ENCODE measurements at places on chromosomes 5 and 9. TPM values are rescaled to one million over a fixed set of nuclear protein-coding genes. Genes with fewer than 3 reads are reported as not detected.

DNA sequence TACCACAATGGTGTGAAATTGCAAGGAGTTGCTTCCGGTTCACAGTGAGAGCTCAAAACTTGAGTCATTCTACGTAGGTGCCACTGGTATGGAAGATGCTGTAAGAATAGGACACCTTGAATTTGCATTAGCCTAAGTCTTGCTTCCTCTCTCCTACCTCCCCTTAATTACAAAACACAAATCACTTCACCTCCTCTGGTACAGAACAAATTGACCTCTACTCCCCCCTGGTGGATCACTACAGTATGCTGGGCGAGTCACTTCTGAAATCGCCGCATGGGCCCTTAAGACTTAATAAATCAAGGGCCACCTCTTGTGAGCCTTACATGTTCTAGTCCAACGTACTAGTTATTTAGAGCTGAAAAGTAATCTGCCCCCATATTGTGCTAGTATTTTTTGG is 145.3 kb upstream of the SMARCA2 start:
- DNase-seq, result peak; percentile 26

GRCh38 chr5:79119486-79119885 is 7.9 kb downstream of the BHMT start:
- DNase-seq, result no peak

GRCh38 chr9:119337573-119337972 is 31.7 kb downstream of the BRINP1 start:
- no peak for DNase-seq

GRCh38 chr5:39302472-39302871 is 61.8 kb downstream of the C9 start:
- no peak for DNase-seq

- DNase-seq, result no peak
Observed at GRCh38 chr5:61597684-61598083, 265.6 kb downstream of the ZSWIM6 start.

DNA sequence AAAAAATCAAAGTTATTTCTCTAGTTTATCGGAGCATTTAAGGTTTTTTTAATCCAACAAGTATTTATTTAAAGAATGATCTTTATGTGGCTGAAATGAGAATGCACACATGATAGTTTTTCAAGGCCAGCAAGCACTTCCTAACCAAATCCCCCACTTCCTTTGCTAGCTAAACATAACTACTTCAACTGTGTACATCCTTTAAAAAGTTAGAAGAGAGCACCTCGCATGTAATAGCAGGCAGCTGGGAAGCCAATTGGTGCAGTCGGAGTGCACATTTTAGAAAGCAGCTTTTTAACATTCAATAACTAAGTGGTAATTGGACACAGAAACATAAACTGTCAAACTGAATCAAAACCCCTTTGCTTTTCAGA is 245.7 kb downstream of the BNC2 start:
- DNase-seq, result no peak

DNA sequence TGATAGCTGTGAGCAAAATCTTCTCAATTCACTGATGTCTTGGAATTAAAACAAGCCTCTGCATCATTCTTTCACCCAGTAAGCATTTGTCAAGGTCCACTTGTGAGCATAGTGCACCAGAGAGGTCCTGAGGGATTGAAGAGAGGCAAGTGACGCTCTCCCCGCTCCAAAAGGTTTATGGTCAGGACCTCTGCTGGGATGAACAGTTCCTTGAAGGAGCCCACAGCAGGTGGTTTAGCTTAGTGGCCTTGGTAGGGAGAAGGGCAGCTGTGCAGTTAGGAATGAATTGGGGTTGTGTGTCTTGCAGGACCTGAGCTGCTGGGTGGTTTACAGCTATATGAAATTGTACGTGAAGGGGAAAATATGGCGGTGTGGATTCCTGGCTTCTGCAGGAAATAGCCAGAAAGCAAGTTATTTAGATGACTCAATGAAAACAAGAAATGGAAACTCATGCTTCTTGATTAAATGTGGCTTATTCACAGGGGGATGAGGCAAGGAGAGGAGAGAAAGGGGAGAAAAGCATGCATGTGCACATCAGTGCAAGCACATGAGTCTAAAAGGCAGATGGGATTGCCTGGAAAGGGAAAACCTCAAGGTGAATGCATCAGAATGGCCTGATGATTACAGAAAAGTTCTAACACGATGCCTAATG is 42.0 kb downstream of the SUB1 start:
- DNase-seq, result no peak

- DNase-seq, result peak; percentile 48
Observed at GRCh38 chr5:61280205-61280604, 51.9 kb upstream of the ZSWIM6 start.

The PPP2R2B gene
- polyA plus RNA-seq, result 15.4 TPM

GRCh38 chr5:55338810-55339243 is 31.0 kb downstream of the MTREX start:
- DNase-seq, result no peak

DNA sequence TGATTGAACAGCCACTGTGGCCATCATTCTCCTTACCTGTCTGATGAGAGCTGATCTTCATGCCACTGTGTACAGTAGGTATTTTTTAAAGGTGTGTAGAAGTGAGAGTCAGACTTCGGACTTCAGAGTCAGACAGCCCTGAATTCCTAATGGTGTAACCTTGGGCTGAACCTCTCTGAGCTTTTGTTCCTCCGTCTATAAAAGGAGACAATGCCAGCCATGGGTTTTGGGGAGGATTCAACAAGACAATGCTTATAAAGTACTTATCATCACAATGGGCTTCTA is 18.7 kb downstream of the GSN start:
- DNase-seq, result no peak
